Left lung (tissue), 14 donors: ENCODE measurements at places on chromosomes 1 and 21. TPM values are rescaled to one million over a fixed set of nuclear protein-coding genes. Genes with fewer than 3 reads are reported as not detected.

The KNCN gene
- not detected for total RNA-seq

The KLF17 gene
- total RNA-seq, result 0.29 TPM

GRCh38 chr21:45387506-45387905 lies 17.5 kb upstream of the COL18A1 start:
- no peak overlapping the region for H3K27ac ChIP-seq
- H3K4me3 ChIP-seq, result no peak overlapping the region
- H3K27me3 ChIP-seq, result peaks cover 34% of the 10 kb centered on the region
- no peaks in the 10 kb centered on the region for H3K36me3 ChIP-seq
- DNase-seq, result no peak
- H3K4me1 ChIP-seq, result no peaks in the 10 kb centered on the region

GRCh38 chr1:97947695-97948094 lies 26.9 kb upstream of the DPYD start:
- DNase-seq, result no peak
- H3K27ac ChIP-seq, result no peak overlapping the region
- H3K36me3 ChIP-seq, result no peaks in the 10 kb centered on the region
- no peak overlapping the region for H3K4me3 ChIP-seq
- no peaks in the 10 kb centered on the region for H3K4me1 ChIP-seq

DNA sequence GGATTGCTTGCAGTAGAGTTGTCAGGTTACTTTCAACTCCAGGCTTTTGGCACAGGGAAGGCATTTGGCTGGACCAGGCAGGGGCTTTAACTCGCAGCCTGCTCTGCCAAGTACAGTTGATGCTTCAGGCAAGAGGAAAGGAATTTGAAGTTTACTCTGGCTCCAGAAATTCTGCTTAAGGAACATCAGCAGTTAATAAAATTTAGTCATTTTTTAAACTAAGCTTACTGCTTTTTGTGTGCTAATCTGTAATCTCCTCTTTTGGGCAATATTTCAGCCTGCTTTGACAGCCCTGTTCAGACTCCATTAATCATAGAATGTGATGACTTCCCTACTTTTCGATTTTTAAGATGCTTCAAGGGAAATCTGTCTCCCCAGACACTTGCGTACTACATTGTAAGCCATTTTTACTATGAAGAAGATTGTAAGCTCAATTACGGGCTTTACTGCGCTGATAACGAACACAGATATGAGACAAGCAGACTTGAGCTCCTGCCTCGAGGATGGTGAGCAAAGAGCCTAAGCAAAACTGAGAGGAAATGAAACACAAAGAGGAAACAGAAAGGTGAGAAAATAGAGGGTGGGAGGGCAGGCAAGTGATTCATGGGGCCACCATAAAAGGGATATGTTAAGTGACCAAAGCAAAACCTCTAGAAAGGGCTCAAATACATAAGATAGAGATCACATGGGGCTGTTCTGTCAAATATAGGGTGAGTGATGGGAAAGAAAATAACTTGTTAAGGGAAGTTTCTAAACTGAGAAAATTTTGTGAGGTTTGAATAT lies 76.6 kb upstream of the VAV3 start:
- no peak overlapping the region for H3K4me3 ChIP-seq
- no peaks in the 10 kb centered on the region for H3K4me1 ChIP-seq
- H3K27me3 ChIP-seq, result no peaks in the 10 kb centered on the region
- H3K36me3 ChIP-seq, result no peaks in the 10 kb centered on the region

DNA sequence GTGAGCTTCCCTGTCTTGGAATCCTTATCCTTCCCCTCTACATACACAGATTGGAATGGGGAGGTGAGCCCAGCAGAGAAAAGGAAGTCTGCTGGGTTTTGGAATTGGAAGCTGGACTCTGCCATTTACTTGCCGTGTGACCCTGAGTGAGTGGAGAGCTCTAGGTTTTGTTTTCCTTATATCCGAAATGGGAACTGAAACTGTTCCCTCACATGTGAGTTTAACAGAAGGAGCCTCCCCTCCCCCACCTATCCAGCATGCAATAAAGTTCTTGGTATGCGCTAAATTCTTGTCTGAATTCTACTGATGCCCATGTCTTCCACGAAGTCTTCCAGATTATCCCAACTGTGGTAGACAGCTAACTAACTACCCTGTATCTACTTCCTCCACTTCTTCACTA lies 58.7 kb downstream of the NENF start:
- no peaks in the 10 kb centered on the region for H3K27me3 ChIP-seq
- no peaks in the 10 kb centered on the region for H3K36me3 ChIP-seq
- DNase-seq, result no peak
- peaks cover 24% of the 10 kb centered on the region for H3K4me1 ChIP-seq
- H3K4me3 ChIP-seq, result no peak overlapping the region

DNA sequence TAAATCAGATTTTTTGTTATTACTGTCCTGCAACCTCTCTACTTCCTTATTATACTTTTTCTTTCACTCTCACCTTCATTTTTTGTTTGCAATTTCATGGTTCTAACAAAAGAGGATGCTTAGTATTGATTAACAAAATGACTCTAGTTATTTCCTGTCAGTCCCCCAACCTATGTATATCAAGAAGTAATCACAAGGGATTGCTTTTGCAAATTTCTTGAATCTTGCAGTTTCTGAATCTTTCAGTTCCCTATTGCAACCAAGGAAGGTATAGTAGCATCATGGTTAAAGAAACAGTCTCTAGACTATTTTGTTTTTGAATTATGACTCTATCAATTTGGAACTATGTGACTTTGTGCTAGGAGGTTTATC lies 446.9 kb downstream of the NEGR1 start:
- no peaks in the 10 kb centered on the region for H3K4me1 ChIP-seq
- H3K4me3 ChIP-seq, result no peak overlapping the region
- H3K36me3 ChIP-seq, result no peaks in the 10 kb centered on the region
- DNase-seq, result no peak

DNA sequence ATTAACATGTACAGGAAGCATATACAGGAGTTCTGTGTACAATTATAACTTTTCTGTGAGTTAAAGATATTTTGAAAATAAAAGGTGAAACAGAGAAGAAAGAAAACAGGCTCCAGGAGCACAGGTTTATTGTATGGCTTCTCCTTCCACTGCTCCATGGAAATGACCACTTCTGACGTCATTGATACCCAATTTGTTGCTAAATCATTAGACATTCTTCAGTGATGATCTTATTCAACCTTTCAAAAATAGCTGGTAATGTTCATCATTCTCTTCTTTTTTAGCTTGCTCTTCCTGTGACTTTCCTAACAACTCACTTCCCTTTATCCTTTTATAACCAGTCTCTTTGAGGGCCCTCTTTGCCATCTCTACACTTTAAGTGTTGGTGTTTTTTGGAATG lies 77.8 kb downstream of the KCNK2 start:
- no peaks in the 10 kb centered on the region for H3K27me3 ChIP-seq
- no peaks in the 10 kb centered on the region for H3K4me1 ChIP-seq
- H3K36me3 ChIP-seq, result no peaks in the 10 kb centered on the region
- H3K27ac ChIP-seq, result no peak overlapping the region
- no peak overlapping the region for H3K4me3 ChIP-seq

The GOLT1A gene
- 9.5 TPM for total RNA-seq

The CACHD1 gene
- total RNA-seq, result 17.9 TPM

The LINGO4 gene
- total RNA-seq, result 0.06 TPM

DNA sequence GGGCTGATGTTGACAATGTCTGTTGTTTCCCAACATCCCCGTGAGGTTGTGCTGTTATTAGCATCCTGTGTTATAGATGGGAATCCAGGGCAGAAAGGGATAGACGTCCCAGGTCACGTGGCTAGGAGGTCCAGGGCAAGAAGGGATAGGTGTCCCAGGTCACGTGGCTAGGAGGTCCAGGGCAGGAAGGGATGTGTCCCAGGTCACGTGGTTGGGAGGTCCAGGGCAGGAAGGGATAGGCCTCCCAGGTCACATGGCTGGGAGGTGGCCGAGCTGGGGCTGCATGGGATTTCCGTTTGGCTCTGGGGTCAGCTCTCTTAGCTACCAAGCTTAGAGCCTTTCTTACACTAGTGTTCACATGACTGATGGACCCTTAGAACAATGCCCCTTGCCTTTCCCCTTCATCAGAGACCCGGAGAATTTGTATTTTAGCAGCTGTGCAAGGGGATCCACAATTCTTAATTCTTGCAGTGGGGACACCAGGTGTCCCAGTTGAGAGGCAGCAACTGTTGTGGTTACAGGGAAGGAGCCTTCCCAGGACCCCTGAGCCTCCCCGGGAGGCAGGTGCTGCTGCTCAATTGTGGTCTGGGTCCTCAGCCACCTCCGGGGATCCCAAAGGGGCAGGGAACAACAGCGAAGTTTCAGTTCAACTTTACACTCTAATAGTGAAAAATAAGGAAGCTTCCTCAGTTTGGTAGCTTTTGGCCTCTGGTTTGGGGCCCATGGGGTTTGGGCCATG lies 69.2 kb downstream of the UMODL1 start:
- no peak overlapping the region for H3K4me3 ChIP-seq
- no peak overlapping the region for H3K27ac ChIP-seq
- DNase-seq, result no peak
- H3K36me3 ChIP-seq, result no peaks in the 10 kb centered on the region
- H3K27me3 ChIP-seq, result no peaks in the 10 kb centered on the region
- no peaks in the 10 kb centered on the region for H3K4me1 ChIP-seq

DNA sequence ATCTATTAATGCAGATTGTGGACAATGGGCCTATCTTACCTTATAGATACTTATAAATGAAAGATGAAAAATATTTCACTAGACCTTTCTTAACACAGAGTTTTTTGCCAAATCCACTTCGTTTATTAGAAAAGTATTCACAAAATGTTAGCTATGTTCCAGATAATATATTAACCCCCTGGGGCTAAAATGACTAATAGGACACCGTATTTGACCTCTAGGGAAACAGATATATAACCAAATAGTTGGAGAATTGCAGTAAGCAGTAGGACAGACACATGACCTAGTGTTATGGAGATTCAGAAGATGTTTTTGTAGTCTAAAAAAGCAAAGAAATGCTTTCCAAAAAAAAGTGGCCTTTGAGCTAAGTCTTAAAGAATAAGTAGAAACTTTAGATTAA lies 106.9 kb downstream of the SEC16B start:
- H3K27me3 ChIP-seq, result no peaks in the 10 kb centered on the region
- no peak overlapping the region for H3K4me3 ChIP-seq
- no peak overlapping the region for H3K27ac ChIP-seq
